Heart right ventricle (tissue), 16 donors: ENCODE measurements at places on chromosomes 12 and 14. TPM values are rescaled to one million over a fixed set of nuclear protein-coding genes. Genes with fewer than 3 reads are reported as not detected.

The TBC1D30 gene
- 0.74 TPM for total RNA-seq

The MORN3 gene
- total RNA-seq, result 0.28 TPM

The SPTB gene
- total RNA-seq, result 84.8 TPM

The MNAT1 gene
- 31.1 TPM for total RNA-seq

The DNAJC22 gene
- total RNA-seq, result 0.24 TPM

The TPPP2 gene
- total RNA-seq, result 0.57 TPM
